ENCODE measurements at places on chromosomes 1 and 21.

GRCh38 chr21:9767592-9768375 lies 753.6 kb upstream of the TPTE start:
- DNase-seq = no peak

DNA sequence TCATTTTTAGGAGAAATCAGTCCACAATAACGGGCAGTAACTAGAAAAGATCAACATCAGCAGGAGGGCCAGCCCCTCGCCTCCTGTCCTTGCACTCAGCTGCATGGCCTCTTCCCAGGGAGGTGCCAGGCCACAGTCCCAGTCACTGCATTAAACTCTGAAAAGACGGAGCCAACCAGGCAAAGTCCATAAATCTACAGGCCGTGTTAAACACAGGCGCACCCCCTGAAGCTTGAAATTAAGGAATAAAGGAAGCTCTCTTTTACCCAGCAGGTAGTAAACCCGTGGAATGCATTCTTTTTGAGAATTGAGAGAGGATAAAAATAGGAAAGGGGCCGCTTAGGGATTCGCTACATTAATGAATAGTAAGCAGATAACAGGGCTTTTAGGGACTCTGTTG lies 18.4 kb downstream of the H6PD start:
- DNase-seq = peak; percentile 45

DNA sequence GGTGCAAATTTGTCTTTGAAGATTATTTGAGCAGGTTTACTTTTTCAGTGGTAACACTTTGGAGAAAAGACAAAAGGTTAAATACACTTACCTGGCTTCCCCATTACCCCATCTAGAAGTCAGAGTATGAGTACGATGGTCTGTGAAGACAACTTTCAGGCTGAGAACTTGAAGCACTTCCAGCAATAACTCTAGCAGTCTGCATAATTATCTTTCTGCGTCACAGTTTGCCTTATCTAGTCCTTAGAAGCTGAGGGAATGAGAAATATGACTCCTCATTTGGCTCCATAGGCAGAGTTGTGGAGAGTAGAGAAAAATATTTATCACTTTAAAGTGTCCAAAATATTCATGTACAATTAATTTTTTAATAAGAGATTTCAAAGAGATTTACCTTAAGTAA lies 323.4 kb upstream of the CAMK1G start:
- DNase-seq = no peak

- DNase-seq = no peak
These were observed 87.9 kb downstream of the PLPP3 start for GRCh38 chr1:56491441-56491840.

DNA sequence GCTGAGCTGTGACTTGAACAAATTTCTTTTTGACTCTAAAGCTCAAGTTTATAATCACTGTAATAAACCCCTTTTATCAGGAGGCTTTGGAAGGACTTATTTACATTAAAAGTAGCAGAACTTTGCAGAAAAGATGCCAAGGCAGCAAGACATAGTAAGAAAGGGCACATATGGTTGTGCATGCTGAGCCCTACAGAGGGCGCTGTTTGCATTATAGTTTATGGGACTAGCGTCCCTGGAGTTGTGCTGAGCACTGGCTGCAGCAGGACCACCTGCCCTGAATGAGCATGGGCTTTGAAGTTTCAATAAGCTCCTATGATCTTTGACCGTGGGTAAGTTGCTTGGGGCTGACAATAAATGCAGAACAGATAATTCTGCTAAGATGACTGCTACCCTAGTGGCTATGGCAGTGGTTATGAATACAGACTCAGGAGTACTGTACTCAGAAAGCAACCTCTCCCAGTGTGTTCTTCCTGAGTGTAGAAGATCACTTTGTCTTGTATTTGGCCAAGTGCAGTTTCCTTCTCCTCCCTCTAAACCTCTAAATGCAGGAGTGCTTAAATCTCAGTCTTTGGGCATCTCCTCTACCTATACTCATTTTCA lies 45.4 kb upstream of the USP1 start:
- peak; percentile 9 for DNase-seq

DNA sequence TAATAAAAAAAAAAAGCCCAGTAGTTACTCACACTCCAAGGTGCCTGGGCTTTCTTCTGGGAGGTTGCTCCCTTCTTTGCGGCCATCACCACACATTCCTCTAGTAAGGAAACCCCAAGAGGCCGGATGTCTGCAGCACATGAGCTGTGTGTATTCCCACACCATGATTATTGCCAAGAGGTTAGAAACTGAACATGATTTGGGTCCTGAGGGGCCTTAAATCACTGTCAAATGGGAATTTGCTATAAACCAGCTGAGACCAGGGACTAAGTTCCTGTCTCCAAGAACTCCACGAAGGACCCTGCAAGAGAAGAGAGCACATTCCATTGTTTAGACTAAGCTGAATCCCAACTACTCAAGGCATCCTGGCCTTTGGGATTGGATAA lies 85.3 kb upstream of the SSX2IP start:
- no peak for DNase-seq

All from NCI-H2081 (cell line).